AG04450 (cell line): ENCODE measurements at places on chromosomes 2 and 18. TPM values are rescaled to one million over a fixed set of nuclear protein-coding genes. Genes with fewer than 3 reads are reported as not detected.

RGPD5 gene
- polyA plus RNA-seq: 4.8 and 8.3 TPM in 2 replicates

OTX1 gene
- polyA plus RNA-seq: not detected in 2 replicates

TDRD15 gene
- not detected in 2 replicates for polyA plus RNA-seq

SIX3 gene
- not detected in 2 replicates for polyA plus RNA-seq

OTOF gene
- not detected in 2 replicates for polyA plus RNA-seq

CNOT9 gene
- 60.2 and 77.1 TPM in 2 replicates for polyA plus RNA-seq

PJVK gene
- polyA plus RNA-seq: 2.1 and 3.4 TPM in 2 replicates

B3GNT7 gene
- polyA plus RNA-seq: 0.02 and 0.06 TPM in 2 replicates

CPLX4 gene
- polyA plus RNA-seq: not detected in 2 replicates

CDCA7 gene
- polyA plus RNA-seq: 11.4 and 13.9 TPM in 2 replicates
